ENCODE measurements at places on chromosomes 2 and 18. TPM values are rescaled to one million over a fixed set of nuclear protein-coding genes. Genes with fewer than 3 reads are reported as not detected.

- no peaks in the 10 kb centered on the region for H3K36me3 ChIP-seq
- no peaks in the 10 kb centered on the region for H3K27me3 ChIP-seq
- H3K4me3 ChIP-seq, result no peak overlapping the region
- DNase-seq, result no peak
- no peak overlapping the region for H3K27ac ChIP-seq
- H3K4me1 ChIP-seq, result no peaks in the 10 kb centered on the region
Measured at GRCh38 chr2:6928452-6928851, 11.2 kb downstream of the RNF144A start.

DNA sequence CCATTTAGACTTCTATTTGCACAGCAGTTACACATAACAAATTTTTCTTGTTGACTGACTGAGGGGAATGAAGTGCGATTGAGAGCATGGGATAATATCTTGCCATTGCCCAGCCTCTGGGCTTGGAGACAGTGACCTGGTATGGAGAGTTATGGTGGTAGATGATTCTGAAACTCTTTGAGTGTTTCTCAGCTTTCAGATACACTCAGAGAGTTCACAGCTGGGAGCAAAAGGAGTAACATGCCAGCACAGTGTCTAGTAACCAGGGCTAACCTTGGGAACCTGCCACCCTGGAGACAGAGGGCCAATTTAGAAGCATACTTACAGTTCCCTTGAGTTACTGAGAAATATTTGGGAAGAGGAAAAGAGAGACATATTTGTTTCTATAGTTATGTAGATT lies 1099.3 kb upstream of the CELF4 start:
- no peaks in the 10 kb centered on the region for H3K27me3 ChIP-seq
- no peak for DNase-seq
- no peaks in the 10 kb centered on the region for H3K4me1 ChIP-seq
- no peaks in the 10 kb centered on the region for H3K36me3 ChIP-seq
- H3K27ac ChIP-seq, result no peak overlapping the region
- no peak overlapping the region for H3K4me3 ChIP-seq

DNAH7 gene
- 0.99 TPM for total RNA-seq

DNA sequence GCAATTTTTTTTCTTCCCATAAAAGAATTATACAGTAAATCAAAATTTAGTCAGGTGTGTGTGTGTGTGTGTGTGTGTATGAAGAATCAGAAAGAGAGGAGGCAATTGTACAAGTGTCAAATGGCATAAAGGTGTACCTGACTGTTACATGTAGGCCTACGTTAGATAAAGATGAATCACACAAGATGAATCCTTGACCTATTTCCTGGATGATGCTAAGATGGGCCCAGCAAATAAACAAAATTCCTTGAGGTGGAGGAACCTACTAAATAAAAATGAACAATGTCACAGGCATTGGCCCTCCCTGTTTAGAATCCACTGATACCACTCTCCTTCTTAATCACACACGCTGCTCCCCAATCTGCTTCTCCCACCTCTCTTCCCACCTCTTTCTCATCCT lies 79.7 kb upstream of the LRATD1 start:
- H3K4me1 ChIP-seq, result no peaks in the 10 kb centered on the region
- H3K27me3 ChIP-seq, result no peaks in the 10 kb centered on the region
- H3K4me3 ChIP-seq, result no peak overlapping the region

GRCh38 chr2:33230195-33230594 lies 246.3 kb upstream of the RASGRP3 start:
- no peak for DNase-seq
- no peaks in the 10 kb centered on the region for H3K27me3 ChIP-seq
- H3K4me1 ChIP-seq, result peaks cover 3% of the 10 kb centered on the region
- H3K36me3 ChIP-seq, result no peaks in the 10 kb centered on the region
- H3K4me3 ChIP-seq, result no peak overlapping the region
